ENCODE measurements at places on chromosomes 6 and 20.

DNA sequence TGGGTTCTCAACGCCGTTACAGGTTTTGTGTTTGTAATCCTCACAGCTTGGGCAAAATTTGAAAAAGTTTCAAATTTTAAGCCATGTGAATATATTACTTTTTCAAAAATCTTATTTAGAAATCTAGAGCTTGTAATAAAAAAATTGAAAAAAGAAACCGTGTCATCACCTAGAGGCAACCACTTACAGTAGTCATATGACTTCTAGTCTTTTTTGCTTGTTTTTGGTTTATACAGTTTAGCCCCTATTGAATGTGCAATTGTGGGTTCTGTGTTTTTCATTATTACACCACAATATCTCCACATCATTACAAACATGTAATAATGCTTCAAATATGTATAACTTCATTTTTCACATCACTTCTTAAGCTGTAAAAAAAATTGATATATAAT lies 888 bp downstream of the DYNLRB1 start:
- DNase-seq = no peak

- DNase-seq = no peak
Measured at GRCh38 chr6:28657769-28658465, 132.2 kb downstream of the GPX5 start.

DNA sequence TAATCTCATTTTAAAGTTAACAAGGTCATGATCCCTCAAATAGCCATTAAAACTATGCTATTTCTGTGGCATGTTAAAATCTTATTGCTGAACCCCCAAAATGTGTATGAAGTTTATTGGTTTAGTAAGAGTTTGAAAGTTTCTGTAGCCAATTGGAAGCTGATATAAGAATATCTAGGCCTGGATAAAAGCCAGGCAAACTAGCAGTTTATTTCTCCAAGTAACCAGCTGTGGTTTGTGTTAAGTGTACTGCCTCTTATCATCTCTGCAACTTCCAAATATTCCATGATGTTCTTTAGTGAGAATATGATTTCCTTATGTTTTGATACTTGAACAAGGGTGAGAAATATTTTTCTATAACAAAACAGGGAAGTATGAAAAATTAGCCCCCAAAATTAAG lies 76.7 kb downstream of the PRSS35 start:
- DNase-seq = no peak

- DNase-seq = no peak
Measured at GRCh38 chr6:30837870-30838269, 46.4 kb upstream of the DDR1 start.

DNA sequence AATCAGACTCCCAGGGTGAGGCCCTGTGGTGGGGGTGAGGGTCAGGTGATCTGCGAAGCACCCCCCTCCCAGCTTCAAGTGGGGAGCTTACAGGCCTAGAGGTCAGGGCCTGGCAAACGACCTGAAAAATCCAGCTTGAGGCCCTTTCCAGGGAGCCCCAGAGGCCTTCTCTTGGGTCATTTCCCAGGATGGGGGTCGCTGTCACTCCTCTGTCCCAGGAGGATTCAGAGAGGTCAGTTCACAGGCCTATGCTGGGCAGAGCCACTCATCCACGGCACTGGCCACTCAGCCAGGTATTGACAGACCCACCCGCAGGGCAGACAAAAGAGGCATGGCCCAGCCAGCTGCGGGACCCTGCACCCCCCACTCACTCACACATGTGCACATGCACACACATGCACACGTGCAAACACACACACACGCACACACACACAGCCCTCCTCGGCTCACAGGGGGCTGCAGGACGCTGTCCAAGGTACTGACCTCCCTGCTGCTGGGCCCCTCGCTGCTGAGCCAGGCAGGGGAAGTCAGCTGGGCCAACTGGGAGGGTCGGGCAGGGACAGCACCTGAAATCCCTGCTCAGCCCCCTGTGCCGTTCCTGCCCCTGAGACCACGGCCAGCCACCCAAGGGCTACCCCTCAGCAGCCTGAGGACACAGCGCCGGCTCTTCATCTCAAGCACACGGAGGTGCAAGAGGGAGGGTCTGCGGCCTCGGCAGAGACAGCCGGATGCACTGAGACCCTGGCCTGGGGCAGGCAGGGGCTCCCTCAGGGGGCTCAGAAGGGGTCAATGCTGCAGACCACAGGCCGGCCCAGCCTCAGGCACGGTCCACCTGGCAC lies 113.8 kb downstream of the TAF4 start:
- DNase-seq = no peak

GRCh38 chr20:63941282-63942081 lies 14.7 kb downstream of the UCKL1 start:
- DNase-seq = no peak

GRCh38 chr20:52704553-52704952 lies 267.6 kb upstream of the TSHZ2 start:
- no peak for DNase-seq

DNA sequence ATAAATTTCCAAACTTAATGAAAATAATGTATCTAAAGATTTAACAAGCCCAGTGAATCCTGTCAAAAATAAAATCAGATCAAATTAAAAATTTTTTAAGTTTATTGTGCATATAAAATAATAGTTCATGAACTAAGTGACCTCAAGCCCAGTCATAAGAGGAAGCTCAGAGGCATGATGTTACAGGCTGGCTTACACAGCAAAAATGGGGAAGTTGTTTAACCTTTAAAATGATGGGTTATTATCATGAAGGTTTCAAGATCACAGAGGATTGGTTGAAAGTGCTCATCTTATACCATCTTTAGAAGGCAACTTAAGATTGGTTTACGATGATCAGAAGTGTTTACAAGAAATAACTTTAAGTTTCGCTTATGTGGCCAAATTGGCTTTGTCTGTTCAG lies 102.5 kb downstream of the PAK5 start:
- DNase-seq = no peak

DNA sequence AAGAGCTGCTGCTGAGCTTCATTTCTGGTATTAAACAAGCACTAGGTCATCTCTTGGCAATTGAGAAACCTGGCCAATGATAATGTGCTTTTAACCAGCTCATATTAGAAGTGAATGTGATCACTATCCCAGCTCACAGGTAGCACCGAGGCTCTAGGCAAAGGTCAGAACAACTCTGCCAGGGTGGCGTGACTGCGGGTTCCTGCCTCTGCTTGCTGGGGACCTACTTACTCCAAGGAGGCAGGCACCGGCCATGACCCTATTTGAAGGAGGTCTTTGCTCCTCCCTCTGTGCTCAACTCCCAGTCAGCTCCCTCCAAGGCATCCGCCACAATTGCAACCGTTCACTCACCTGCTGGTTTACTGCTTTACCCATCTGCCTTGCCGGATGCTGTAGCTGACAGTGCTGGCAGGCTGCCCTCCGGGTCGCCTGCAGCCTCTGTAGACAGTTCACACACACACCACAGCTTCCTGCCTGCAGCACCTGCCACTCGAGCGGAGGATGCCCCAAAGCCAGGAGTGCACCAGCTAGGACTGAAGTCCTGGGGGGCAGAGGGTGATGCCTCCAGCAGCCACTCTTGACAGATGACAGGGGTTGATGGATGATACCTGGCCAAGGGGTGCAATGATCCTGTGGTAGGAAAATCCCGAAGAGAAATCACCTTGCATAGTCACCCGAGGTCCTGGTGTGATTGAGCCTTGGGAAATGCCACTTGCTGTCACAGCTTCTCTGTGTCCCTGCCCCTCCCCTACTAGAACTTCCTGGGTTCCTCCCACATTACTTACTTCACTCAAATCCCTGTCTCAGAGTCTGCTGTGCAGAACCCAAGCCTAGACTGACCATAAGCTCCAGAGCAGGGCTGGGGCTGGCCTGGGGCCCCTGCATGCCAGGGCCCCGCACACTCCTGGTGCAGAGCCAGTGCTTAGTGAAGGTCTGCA lies 8.8 kb upstream of the VSX1 start:
- DNase-seq = peak; percentile 93

- DNase-seq = peak; percentile 44
Measured at GRCh38 chr6:106510090-106510970, 119.0 kb downstream of the RTN4IP1 start.

- DNase-seq = no peak
Measured at GRCh38 chr6:91683240-91683639, 1096.4 kb upstream of the MAP3K7 start.

DNA sequence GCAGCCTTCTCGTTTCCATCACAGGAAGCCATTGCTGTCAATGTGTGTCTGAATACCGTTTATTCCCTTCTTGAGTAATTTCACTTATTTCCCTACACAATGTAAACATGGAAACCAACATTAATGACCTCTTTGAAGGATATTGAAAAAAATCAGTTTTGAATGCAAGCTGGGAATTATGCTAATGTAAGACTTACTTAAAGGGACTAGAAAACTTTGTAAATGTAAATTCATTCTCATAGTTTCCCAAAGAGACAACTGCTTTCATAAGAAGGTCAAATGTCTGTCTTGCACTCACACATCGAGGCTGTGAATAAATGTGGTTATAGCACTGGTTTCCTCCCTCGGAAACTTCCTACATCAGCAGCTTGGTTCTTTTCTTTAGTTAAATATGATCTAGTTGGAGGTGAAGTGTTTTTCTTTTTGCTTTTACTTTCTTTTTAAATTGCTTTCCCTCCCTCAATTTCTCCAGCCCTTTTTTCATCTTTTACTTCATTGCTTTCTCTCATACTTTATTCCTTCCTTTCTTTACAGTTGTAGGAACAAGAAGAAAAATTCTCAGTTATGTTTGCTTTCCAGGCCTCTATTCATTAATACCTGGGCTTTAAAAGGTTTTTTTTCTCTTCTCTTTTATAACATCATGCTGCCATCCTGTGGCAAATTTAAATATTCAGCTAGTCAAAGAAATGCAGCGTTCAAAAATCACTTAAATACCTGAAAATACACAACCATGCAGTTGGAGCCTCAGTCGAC lies 108.3 kb downstream of the TNFAIP3 start:
- DNase-seq = no peak

- DNase-seq = peak; percentile 44
Measured at GRCh38 chr6:168132531-168133167, 53.6 kb upstream of the FRMD1 start.

DNA sequence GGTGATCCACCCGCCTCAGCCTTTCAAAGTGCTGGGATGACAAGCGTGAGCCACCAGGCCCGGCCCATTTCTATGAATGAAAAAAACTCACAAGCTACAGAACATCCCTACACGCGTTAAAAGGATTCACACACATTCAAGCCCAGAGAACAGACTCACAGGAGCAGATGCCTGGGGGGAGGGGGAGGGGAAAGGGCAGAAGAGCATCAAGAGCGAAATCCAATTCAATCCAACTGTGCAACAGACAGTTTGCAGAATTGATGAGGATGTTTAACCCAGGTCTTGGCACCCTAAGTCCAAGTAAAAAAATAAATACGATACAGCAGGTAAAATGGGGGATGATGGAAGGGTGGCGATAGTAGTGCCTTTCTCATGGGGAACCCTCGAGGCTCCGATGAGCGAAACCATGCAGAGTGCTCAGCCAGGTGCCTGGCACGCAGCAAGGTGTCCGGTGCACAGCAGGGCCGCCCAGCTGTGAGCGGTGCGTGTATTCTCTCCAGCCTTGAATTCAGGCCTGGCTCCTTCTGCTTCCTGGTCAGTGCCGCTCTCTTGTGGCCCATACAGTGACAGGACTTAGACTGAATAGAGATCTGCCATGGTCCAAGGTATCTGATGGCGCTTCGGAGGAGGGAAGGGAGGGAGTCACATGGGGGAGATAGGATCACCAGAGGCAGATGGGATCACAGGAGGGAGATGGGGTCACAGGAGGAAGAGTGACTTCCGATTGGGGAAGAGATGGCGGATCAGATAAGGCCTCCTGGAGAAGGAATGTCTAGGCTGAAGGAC lies 35.4 kb upstream of the ANGPT4 start:
- no peak for DNase-seq

GRCh38 chr6:161279677-161280415 lies 6.0 kb upstream of the AGPAT4 start:
- DNase-seq = no peak

DNA sequence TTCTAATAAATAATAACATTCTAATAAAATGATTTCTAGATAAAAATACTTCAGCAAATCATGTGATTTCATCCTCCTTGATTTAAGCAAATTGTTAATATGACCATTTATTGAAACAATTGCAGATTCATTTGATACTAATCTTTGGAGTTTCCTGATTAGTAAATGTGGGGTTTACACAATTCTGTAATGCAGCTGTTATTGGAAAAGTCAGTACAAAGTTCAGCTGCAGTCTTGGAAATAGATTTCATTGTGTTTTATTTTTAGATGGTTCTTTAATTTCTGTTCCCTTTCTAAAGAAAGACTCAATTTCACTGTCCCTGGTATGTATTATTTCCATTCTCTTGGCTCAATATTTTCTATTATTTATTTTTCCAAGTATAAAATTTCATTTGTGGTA lies 342.0 kb downstream of the TBC1D32 start:
- DNase-seq = no peak

DNA sequence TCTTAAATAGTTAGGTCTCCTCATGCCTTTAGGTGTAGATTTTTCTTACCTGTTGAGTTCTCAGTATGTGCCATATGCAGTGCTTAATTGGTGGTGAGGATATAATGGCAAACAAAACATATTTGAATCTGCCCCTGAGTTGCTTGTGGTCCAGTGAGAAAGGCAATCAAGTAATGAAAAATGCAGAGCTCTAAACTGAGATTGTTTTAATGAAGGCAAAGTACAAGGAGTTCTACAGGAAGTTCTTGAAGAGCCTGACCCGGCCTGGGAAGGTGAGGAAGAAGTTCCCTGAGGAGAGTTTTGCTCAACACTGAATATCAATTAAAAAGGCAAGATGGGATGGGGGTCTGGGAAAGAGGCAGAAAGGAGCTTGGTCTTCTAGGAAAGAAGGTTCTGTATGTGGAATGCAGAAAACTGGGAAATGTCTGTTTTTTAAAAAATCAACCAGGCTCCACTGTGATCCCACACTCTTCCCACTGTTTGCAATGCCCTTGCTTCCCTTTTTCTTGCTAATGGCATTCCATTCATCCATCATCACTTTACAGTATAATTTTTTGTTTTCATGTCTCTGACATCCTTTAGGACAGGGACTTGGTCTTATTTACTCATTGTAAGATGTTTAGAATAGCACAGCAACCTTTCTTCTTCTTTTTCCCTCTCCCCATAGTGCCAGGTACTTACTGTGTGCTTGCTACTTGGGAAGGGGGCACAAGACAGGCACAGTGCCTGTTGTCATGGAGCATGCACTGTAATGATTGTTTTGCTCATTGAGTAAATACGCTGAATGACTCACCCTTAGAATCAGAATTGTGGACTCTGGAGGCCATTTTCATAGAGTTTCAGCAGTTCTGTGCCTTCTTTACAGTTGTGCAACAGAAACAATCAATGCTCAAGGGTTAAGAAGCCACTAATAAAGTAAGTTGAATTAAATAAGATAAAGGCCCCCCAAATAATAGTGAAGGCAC lies 64.3 kb downstream of the ANKS1A start:
- DNase-seq = peak; percentile 74

GRCh38 chr6:148513145-148514071 lies 170.8 kb downstream of the SASH1 start:
- no peak for DNase-seq

DNA sequence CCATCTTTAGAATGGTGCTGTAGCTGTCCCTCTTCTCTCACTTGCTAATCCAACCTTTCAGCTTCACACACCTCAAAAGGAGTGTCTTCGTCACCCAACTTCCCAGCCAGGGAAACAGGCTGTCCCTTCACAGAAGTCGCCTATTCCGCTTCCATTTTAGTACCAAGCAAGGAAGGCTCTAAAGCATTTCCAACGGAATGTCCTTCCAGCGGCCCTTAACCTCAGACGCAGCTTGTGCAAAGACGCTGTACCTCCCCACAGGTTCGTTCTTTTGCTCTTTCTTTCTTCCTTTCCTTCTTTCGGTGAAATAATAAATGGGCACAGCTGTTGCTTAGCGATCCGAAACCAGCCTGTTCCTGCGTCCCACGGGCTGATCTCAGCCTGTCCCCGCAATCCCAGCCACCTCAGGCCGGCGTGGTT lies 1.5 kb downstream of the PTPRT start:
- no peak for DNase-seq

All from NCI-H510A treated with DMSO at 0.1 percent for 48 hours (cell line).